Tongue (tissue), 3 donors: ENCODE measurements at places on chromosomes 13 and 19.
A peak's percentile ranks its signal among the peaks of the same experiment; 100 is the strongest.

DNA sequence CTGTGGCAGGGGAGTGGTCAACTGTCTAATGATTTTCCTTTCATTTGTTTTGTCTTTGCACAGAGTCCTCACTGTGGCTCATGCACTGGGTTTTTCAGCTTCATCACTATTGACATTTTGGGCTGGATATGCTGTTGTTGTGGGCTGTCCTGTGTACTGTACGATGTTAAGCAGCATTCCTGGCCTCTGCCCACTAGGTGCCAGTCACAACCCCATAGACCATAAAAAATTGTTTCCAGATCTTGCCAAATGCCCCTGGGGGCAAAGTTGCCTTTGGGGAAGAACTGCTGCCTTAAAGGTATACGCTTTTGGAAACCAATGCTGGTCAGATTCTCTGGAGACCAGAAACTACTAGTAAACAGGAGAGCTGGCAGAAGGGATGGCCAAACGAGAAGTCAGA, 310.4 kb downstream of the SPRY2 start:
- peak; percentile 18 for DNase-seq

GRCh38 chr19:2476451-2477140, 669 bp downstream of the GADD45B start:
- no peak for DNase-seq

- peak; percentile 27 for DNase-seq
Observed at GRCh38 chr13:47233734-47234133, 336.9 kb upstream of the HTR2A start.

DNA sequence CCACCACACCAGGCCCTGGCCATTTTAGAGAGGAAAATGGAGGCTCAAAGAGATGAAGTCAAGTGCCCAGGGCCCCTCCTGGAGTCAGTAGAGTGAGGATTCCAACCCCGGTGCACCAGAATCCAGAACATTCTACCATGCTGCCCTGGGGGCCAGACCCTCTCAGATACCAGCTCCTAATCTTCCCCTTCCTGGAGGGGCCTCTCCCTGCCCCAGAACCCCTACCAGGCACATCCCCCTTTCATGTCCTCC, 11.1 kb downstream of the CAPN12 start:
- DNase-seq, result no peak

DNA sequence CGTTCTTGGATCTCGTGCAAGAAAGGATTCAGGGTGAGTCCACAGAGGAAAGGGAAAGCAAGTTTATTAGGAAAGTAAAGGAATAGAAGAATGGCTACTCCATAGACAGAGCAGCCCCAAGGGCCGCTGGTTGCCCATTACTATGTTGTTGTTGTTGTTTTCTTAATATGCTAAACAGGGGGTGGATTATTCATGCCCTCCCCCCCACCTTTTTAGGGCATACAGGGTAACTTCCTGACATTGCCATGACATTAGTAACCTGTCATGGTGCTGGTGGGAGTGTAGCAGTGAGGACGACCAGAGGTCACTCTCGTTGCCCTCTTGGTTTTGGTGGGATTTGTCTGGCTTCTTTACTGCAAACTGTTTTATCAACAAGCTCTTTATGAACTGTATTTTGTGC, 29.1 kb upstream of the PCDH9 start:
- DNase-seq, result no peak

DNA sequence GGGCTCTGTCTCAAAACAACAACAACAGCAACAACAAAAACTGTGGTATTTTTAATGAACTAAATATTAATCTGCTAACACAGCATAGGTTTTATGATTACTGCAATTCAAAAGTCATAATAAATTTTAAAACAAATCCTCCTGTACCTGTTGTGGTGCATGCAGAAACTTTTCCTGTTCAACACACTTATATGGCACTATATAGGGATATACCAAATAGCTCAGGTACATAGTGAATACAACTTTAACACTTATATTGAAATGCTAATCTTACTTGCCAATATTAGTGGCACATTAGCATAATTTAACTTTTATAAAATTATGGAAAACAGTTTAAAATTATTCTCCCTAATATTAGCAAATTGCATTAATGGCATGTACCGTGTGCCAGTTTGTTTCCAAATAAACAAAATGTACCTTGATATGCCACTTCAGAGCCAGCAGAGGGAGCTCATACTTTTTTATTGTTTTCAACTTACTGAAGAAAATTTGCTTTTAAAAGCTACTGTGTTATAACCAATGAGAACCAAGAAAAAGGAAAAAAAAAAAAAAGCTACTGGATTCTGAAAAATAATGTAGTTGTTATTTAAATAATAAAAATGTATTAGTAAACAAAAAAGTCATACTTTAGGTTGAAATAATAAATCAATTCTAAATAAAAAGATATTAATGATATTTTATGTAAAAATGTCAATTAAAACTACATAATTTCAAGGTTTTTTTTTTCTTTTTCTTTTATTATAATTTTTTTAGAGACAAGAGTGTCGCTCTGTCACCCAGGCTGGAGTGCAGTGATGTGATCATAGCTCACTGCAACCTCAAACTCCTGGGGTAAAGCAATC, 18.0 kb upstream of the RBM26 start:
- peak; percentile 72 for DNase-seq

DNA sequence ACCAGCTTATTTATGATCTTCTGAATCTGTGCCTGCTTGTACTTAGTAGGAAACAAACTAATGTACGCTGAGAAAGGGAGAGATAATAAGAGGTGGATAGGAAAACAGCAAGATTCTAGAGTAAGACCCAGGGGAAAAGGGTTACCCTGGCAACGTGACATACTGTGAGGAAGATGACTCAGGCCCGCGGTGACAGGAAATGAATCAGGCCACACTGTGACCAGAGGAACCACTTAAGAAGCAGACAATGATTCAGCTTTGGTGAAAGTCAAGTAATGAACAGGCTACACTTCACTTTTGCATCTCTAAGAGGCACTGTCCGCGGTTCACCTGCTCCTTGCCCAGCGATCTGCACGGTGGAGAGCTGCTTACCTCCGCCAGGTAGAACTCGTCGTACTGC, 158.2 kb downstream of the NALCN start:
- DNase-seq, result no peak

DNA sequence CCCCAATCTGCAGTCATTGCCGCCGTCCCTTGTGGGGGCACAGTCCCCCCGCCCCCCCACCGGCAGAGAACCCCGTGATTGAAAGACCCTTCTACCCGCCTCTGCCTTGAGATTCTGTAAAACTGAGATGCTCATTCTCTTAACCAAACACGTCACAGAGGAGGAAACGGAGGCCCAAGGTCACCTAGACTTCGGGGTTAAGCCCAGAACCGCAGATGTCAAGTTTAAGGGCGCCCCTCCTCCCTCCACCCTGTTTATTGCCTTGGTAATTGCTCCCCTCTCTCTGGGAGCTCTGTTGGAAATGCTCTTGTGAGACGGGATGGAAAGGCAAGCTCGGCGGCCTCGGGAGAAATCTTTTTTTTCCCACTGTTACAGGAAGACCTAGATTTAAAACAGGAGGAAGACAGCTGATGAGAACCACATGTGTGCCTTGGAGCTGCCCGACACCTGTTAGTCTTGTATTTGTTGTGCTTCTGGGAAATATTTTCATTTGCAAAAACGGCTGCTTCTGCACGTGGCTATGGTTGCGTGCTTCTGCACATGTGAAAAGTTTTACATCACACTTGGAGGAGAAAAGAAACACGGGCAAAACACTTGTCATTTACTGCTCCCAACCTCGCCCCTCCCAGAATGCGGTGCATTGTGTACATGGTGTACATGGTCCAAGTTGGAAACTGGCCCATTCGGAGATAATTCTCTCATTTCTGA, 1.1 kb upstream of the MED26 start:
- DNase-seq, result peak; percentile 95

DNA sequence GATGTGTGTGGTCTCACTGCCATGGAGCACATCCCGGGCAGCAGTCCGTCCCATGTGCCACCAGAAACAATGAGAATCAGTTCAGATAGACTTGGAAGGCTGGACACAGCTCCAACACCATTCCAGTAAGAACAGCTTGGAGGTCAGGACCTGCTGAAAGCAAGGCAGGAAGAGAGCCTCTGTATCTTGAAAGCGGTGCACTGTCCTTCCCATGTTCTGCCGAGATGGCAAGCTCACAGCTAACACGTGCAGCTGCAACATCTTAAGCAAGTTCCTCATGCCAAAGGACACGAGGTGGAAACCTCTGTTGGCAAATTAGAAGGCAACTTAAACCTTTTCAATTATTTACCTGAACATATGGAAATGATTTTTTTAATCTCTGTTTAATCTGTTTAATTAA, 175.4 kb downstream of the DLEU7 start:
- no peak for DNase-seq

- DNase-seq, result no peak
Observed at GRCh38 chr13:46751811-46752635, 44.9 kb downstream of the ESD start.

DNA sequence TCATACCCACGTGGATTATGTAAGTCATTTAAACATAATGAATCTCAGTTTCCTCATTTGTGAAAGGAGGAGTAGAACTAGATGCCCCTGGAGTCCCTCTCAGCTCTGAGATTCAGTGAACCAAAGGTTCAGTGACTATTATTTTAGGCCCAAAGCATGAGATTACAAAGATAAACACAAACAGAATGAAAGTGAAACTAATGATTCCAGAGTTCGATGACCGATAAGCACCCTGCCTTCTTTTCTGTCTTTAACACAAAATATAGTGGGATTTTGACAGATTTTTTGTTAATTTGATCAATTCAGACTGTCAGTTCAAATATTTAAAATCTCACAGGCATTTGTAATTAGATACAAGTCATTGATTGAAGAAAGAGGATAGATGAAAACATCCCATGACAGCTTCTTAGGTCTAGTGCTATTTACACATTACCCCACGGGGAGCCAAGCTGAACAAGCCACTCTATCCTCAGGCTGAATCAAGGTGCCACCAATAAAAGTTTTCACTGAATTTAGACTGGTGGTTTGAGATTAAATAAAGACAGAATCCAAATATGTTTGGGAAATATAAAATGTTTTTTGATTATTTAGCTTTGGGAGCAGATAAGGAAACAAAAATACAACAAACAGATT, 64.6 kb upstream of the RAP2A start:
- no peak for DNase-seq

- DNase-seq, result no peak
Observed at GRCh38 chr19:23778566-23778965, 19.9 kb upstream of the ZNF681 start.
